ENCODE measurements at places on chromosomes 4 and X.

- DNase-seq, result no peak
These were observed 13.2 kb downstream of the HS3ST1 start for GRCh38 chr4:11415409-11416070.

- no peak for DNase-seq
These were observed 13.8 kb downstream of the MGARP start for GRCh38 chr4:139266208-139266582.

DNA sequence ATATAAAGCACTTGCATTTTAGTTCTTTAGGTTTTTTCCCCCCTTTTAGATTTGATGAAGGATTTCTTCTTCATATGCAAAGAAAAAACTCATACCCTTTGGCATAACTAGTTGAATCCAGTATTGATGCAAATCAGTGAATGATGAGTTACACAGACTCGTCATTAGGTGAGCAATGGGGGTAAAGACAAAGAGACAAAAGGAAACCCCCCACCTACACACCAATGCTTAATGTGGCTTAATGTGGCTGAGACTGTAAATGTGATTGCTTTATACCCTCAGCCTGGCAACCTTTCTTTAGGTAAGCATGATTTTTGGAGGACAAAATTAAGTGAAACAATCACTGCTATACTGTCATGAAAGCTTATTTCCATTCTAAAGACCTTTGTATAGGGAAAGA is 39.5 kb downstream of the CD40LG start:
- no peak for DNase-seq

DNA sequence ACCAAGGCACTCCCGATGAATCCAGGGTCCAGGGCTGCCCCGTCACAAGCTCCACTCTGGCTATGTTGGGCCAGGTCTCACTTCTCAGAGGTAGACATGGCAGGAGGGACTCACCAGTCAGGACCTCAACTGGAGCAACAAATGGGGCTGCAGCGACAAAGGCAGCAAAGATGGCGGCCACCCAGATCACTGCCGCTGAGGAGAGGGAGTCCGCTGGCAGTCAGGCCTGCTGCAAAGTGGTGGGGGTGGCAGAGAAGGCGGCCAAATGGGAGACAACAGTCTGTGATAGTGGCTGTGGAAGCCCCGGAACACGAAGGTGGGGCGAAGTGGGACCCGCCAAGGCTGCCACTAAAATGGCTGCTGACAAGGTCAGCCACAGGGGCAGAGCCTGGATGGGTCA is 143.3 kb upstream of the RADX start:
- no peak for DNase-seq

- DNase-seq, result no peak
These were observed 704 bp downstream of the FAM114A1 start for GRCh38 chr4:38868059-38868960.

DNA sequence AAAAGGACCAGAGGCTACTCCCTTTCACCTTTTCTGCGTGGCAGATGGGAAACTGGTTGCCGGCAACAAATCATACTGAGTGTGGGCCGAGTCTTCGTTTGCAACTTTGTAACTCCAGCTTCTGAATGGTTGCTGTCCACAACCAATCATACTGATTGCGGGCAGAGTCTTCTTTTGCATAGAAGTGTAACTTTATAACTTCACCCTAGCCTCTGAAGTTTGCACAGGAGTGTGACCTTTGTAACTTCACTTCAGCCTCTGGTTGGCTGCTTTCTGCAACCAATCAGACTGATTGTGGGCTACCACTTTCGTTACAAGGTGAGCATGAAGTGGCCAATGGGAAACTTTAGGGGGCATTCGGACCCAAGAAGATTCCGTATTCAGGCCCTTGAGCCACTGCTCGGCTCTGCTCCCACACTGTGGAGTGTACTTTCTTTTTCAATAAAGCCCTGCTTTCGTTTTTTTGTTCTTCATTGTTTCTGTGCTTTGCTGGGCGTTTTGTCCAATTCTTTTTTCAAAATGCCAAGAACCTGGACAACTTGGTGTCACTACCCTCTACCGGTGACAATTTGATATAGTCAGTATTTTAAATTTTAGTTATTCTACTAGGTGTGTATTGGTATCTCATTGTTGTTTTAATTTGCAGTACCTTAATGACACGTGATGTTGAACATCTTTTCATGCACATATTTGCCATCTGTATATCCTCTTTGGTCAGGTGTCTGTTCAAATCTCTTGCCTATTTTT is 9.0 kb upstream of the PAGE5 start:
- no peak for DNase-seq

Data from stimulated activated CD8-positive, alpha-beta memory T cell treated with anti-CD3 and anti-CD28 coated beads, Interleukin-4, amount 100 ng/mL, for 1 hour (primary cell).